ENCODE measurements at places on chromosomes 12 and 14.
A peak's percentile ranks its signal among the peaks of the same experiment; 100 is the strongest.

DNA sequence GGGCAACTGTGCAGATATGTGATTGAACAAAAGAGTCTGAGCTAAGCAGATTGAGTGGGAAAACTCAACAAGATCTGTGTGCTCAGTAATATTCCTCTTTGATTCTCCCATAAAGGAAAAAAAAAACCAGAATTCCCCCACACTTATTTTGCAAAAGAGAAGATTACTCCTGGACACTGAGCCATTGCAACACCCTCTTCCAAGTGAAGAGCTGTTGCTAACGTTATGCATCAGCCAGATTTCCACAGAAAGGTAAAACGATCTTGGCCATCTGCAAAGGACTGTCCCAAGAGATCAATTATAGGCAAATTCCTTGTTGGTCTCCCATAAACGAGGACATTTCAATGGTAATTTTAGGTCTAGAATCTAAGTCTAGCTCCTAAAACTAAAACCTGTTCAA is 587.7 kb downstream of the C12orf50 start:
- peak; percentile 53 for DNase-seq

- DNase-seq, result peak; percentile 72
These were observed 53.0 kb downstream of the PKP2 start for GRCh38 chr12:32843528-32844095.

DNA sequence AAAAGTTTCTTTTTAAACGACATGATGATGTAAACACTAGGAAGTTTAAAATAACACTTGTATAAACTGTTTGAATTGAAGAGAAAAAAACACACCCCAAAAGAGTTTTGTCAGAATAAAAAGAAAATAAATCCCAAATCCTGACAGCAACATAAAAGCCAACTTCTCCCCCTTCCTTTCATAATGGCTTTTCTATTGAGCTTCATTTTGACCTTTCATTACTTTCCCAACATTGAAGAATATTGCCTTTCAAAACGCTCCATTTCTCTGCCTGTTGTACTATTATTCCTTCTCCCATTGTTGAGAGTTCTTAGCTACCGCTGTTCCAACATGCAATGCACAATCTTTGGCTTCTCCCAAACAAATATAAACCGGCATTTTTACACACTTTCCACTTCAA is 448.5 kb downstream of the BCAT1 start:
- no peak for DNase-seq

DNA sequence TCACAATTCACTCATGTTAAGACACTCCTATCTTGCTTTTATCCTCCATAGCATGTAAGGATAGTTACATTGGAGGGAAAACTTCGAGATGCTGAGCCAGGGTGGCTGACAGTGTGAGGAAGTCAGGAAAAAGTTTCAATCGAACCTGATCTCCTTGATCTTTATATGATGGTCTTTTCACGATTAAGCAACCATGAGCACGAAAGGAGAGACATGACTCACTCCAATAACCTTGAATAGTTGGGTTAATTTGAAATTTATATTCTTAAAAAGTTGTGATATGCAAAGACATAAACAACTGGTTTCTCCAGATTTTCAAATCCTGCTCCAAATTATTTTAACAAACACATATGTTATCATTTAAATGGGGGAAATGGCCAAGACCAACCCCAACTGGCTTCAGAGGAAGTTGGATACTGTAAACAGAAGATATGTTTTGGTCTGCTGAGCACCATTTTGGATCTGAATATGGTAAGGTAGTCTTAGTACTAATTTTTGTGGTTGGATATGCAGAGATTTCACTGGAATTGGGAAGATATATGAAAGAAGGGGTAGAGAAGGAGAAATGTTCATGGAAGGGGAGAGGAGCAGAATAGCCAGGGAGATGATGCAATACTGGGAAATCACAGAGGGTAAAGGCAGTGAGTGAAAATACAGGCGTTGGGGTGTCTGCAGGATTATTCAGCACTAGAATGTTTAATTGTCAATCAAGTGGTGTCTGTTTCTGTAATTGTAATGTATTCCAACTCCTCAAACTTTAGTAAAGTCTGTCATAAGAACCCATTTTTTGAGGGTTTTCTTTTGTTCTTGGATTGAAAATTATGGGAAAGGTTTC is 185.2 kb upstream of the SLC38A2 start:
- DNase-seq, result no peak

DNA sequence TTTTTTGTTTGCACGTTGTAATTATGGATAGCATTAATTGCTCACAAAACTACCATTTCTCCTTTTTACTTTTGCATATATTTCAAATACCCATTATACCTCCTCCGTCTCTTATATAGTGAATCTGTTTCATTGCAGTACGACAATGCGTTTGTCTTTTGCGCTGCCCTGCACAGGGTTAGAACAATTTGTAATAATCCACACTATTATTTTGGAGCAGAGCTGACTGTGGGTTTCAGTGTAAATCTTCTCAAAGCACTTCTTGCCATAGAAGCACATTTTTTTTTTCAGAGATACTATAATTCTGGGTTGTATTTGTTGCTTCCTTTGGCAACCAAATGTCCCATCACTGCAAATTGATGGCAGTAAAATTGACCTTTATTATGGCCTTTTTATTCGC is 451.8 kb upstream of the STXBP6 start:
- no peak for DNase-seq

GRCh38 chr12:118206107-118206412 is 70.1 kb downstream of the PEBP1 start:
- no peak for DNase-seq

DNA sequence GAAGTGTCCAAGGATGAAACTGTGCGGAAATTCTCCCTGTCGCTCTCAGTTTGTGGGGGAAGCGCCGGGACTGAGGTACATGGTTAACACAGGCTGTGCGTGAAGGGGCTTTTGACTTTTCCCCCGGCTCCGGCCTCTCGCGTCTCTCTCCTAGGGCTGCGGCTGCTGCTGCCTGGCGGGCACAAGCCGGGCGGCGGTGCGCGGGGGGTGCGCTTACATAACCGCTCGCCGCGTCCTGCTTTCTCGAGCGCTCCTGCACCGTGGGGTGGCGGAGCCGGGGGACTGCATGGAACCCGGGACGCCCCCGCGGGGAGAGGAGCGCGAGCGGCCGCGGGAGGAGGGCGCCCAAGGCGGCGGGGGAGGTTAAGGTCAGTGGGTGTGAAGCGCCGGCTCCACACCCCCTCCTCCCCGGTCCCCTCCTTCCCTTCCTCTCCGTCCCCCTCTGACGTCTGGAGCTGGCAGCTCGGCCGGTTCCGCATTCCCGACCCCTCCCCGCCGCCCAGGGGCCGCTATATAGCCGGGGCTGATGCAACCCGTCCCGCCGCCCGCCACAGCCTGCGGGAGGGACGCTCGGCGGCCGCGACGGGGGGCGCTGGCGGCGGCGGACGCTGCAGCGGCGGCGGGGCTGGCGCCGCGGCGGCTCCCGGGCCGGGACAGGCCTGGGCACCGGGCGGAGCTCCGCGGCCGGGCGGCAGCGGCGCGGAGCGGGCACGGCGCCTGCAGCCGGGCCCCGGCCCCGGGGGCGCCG is at the start of gene JDP2:
Gene JDP2 (plus strand): TSS at position 541 of the 748 bp plus-strand sequence. CDS start 9,899 bp downstream, outside the sequence.
- DNase-seq, result peak; percentile 61

DNA sequence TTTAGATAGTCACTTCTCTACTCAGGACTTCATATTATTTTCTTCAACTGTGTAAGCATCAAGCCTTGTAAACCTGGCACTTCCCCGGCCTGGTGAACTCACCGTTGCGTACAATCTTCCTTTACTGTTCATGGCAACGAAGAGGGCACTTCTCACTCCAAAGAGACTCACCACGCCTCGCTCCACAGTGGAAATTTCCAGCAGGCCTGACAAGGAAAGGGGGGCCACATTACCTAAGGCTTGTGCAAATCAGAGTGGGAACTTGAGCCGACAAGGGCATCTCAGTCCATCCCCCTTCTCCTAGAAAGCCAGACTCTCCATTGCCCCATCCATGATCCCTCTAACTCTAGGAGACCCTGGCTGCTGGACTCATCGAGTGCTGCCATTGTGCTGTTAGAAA is 1.6 kb downstream of the FGF6 start:
- no peak for DNase-seq

GRCh38 chr12:6941267-6941666 is 2.3 kb upstream of the RNU7-1 start:
- DNase-seq, result no peak

DNA sequence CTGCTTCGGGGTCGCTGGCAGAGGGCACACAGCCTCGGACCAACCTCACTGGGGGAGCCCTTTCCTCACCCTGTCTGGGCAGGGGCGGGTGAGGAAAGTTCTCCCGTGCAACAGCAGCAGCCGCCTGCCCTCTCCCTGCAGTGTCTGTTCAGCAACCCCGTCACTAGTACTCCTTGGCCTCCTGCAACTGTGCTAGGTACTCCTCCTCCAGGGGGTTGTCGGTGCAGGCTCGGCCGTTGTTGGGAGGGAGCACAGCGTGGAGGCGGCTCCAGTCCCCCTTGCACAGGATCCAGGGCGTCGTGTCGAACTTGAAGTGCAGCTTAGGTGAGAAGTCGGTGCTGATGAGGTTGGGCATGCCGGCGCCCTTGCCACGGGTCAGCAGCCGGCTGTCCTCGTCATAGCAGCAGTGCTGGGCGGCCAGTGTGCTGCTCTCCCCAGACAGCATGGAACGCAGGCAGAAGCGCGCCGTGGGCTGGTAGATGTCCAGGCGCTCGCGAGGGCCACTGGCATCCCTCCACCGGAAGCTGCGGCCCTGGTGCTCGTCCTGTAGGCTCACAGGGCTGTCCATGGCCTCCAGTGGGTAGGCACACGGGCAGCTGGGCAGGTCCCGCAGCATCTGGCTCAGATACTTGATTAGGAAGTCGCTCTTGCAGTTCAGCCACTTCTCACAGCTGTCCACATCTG is 17.7 kb downstream of the AHSA1 start:
- DNase-seq, result no peak

DNA sequence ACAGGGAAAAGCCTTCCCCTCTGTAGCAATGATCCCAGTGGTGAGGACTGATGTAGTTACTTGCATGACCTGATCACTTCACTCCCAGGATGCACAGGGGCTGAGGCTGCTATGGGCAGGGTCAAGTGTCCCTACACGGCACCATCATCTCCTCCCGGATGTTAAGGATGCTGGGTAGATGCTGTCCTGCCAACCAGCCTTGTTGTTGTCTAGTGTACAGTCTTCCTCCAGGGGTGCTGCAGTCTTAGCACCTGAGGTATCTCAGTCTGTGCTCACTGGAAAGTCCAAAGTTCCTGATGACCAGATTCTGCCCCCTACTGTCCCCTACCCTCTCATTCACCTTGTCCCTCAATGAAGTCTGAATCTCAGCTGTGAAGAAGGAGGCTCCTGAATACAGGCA is 20.1 kb downstream of the CPM start:
- DNase-seq, result no peak

- no peak for DNase-seq
These were observed 129.9 kb downstream of the WIF1 start for GRCh38 chr12:64991121-64991611.

GRCh38 chr12:40261937-40262336 is 37.1 kb downstream of the LRRK2 start:
- DNase-seq, result no peak

GRCh38 chr12:131724534-131724933 is 13.6 kb downstream of the SFSWAP start:
- peak; percentile 3 for DNase-seq

GRCh38 chr12:109098651-109099050 is 1.3 kb downstream of the UNG start:
- no peak for DNase-seq

DNA sequence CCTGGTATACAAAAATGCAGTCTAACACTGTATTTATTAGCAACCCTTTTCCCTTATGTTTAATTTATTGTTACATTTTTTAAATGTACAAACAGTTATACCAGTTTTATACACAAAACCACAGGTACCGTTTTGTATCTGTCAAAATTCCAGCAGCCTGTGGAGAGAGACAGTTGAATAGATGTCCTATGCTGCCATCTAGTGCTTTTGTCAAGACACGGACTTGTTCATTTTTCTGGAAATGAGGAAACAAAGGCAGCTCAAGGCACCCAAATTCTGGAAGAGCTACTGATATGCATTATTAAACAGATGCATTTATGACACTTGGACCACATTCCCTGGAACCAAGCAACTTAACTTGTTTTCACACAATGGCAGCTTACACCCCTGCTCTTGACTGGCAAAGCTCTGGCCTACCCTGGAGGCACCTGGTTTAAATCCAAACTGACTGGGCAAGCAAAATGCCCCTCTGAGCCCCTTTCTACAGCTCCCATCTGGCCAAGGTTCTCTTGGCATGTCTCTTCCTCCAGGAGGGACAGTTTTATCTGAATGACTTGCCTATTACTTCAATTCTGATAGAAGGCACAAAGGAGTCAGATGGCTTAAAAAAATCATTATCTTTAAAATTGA is 286.9 kb upstream of the PRKD1 start:
- peak; percentile 82 for DNase-seq

DNA sequence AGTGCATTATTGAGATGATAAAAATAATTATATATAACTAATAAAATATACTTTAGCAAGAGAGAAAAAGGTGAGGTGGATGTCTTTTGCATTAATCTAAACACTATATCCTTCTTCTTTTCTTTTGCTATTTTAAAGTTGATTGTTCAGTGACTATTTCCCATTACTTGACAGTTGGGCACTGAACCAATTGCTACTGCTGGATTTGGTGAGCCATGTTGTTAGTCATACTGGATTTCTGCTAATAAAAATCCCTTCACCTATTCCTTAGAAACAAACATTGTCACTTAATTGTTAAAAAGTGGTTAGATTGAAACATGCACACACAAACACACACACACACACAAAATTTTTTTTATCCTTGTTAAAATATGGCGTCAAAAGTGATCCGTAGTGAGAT is 251.6 kb upstream of the ALG10 start:
- no peak for DNase-seq

DNA sequence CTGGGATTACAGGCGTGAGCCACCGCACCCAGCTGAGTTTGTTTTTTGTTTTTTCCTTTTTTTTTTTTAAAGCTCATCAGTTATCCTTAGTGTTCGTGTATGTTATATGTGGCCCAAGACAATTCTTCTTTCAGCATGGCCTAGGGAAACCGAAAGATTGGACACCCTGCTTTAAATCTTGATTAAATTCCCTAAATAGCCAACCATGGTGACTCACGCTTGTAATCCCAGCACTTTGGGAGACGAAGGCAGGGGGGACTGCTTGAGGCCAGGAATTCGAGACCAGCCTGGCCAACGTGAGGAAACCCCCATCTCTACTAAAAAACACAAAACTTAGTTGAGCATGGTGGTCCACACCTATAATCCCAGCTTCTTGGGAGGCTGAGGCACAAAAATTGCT is 131.1 kb downstream of the MED13L start:
- no peak for DNase-seq

GRCh38 chr12:67698672-67699581 is 50.4 kb downstream of the DYRK2 start:
- peak; percentile 22 for DNase-seq
